ENCODE measurements at places on chromosomes 12 and 14.
A peak's percentile ranks its signal among the peaks of the same experiment; 100 is the strongest.

GRCh38 chr14:92928258-92928629 lies 5.3 kb downstream of the CHGA start:
- no peak for DNase-seq

GRCh38 chr14:99312106-99312505 lies 40.1 kb upstream of the BCL11B start:
- no peak for DNase-seq

DNA sequence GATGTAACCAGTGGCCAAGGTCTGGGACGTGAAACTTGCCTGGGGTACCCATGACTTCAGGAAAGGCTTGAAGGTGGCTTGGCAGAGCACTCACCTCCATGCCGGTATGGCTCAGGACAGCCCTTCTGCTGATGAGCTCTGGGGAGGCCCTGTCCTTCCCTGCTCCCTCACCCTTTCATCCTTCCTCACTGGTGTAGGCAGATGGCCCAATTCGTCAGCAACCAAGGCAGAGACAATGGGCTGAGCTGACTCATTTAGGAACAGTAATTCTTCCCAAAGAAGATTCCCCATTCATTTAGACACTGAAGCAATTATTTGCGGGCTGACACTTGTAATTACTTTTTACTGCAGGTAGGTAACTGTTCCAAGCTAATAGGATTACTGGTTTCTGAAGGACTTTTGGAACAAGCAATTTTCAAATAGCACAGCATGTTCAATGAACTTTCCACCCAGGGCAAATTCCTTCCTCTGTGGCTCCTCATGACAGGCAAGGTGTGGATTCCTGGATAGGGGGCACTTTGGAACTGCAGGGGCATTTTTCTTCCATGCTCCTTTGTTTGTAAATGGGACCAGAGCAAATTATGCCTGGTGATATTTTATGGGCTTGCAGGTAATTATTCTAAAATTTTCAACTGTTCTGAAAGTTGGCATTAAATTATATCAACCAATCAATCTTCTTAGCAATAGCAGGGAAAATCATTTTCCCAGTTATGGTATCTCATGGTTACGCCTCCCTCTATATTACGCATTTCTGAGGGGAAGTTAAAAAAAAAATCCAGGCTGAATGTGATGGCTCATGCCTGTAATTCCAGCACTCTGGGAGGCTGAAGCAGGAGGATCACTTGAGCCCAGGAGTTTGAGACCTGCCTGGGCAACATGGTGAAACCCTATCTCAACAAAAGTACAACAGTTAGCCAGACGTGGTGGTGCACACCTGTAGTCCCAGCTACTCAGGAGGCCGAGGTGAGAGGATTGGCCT lies 24.1 kb upstream of the NRDE2 start:
- DNase-seq: no peak

GRCh38 chr14:60981633-60982455 lies 799 bp downstream of the SLC38A6 start:
- DNase-seq: no peak

- DNase-seq: no peak
Observed at GRCh38 chr12:40515041-40515816, 177.0 kb upstream of the CNTN1 start.

DNA sequence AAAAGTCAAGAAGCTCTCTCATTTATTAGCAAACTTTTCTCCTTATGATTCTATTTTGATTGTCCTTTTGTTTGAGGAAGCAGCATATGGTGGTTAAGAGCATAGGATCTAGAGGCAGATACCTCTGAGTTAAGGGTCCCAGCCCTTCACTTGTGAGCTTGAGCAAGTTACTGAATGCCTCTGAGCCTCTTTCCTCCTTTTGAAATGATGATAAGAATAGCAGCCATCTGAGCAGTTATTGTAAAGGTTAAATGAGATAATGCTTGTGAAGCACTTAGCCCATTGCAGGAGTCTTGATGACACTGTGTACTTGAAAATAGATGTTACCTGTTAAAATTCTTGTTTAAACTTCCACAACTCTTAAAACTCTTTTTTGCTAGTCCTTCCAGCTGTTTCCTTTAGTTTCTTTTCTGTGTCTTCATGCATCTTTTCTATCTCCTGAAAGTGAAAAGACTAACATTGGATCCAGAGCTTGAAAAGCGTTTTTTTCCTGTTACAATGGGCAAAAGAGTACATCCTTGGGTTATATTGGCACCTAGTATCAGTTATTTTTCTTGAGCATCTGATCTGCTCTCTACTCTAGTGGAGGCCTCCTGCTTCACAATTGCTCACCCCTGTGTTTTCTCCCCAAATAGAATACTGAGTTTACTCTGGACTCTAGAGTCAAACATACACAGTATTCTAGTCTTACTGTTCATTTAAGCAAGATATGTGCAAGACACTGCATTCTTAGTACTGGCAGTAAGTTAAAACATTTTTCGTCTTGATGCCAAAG lies 3.1 kb downstream of the HIF1A start:
- no peak for DNase-seq

- no peak for DNase-seq
Observed at GRCh38 chr12:53103860-53104305, 597 bp downstream of the SOAT2 start.

DNA sequence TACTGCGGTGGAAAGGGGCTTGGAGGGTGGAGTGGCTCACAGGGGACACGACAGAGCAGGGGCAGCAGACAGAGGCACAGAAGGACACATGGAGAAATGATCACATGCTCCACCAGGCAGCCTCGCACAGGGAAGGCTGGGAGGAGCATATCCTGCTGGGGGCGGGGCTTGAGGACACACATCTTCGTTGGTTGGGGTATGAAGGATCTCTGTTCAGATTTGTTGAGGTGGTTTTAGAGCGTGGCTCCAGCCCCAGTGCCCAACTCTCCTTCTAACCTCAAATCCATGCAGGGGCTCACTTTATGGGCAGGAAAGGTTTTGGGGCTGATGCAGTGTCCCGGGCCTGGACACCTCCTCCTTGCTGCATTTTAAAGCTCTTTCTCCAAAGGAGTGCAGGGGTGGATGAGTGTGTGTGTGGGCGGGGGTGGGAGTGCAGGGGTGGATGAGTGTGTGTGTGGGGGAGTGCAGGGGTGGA lies 733 bp upstream of the P3H3 start:
- DNase-seq: peak; percentile 55

DNA sequence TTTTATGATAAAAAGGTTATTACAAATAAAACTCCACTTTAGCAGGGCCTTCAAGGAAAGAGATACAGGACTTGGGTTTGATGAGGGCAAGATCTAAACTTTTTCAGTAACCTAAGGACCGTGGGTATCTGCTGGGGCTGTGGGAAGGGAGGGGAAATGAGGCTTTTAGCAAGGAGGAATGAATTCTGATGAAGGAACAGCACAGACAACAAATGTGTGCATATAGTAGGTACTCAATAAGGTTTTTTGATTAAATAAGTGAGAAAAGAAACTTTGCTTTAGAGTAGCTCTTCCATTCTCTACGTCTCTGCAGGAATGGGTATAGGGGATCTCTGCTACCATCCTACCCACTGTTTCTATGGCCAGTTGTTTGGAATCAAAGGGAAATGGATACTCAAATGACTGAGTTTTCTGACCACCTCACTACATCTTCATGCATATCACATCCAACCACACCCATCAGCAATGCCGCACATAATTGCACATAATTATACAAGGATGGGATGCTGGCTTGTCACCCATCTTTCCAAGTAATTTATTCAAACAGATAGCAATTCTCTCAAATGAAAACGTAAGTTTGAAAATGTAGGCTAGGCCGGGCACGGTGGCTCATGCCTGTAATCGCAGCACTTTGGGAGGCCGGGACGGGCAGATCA lies 59.5 kb upstream of the GTF2A1 start:
- no peak for DNase-seq

DNA sequence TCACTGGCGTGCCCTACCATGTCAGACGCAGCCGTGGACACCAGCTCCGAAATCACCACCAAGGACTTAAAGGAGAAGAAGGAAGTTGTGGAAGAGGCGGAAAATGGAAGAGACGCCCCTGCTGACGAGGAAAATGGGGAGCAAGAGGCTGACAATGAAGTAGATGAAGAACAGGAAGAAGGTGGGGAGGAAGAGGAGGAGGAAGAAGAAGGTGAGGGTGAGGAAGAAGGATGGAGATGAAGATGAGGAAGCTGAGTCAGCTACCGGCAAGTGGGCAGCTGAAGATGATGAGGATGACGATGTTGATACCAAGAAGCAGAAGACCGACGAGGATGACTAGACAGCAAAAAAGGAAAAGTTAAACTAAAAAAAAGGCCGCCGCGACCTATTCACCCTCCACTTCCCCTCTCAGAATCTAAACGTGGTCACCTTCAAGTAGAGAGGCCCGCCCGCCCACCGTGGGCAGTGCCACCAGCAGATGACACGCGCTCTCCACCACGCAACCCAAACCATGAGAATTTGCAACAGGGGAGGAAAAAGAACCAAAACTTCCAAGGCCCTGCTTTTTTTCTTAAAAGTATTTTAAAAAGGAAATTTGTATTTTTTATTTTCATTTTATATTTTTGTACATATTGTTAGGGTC lies 13.2 kb downstream of the TRIP11 start:
- no peak for DNase-seq
